ENCODE measurements at places on chromosomes 7 and 10.

DNA sequence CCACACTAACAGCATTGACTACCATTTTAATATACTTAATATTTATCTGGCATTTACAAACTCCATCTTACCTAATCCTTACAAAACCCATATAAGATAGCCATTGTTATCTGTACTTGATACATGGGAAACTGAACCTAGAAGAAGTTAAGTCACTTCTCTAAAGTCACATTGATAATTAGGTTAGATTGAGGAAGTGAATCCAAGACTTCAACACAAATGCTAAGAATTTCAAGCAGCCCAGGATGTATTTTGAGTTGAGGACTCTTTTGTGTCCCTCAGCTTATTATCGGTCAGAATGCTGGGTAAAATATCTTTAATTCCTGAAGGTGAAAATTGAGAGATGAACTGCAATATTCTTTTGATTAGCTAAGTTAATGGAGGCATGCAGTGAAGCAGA, 465.5 kb downstream of the PHTF2 start:
- DNase-seq, result no peak

- DNase-seq, result peak; percentile 90
Observed at GRCh38 chr7:100088621-100089457, at the start of gene COPS6. Gene COPS6, plus strand, starts transcription at chr7:100088969. Its CDS starts 22 bp downstream, at chr7:100088991.

DNA sequence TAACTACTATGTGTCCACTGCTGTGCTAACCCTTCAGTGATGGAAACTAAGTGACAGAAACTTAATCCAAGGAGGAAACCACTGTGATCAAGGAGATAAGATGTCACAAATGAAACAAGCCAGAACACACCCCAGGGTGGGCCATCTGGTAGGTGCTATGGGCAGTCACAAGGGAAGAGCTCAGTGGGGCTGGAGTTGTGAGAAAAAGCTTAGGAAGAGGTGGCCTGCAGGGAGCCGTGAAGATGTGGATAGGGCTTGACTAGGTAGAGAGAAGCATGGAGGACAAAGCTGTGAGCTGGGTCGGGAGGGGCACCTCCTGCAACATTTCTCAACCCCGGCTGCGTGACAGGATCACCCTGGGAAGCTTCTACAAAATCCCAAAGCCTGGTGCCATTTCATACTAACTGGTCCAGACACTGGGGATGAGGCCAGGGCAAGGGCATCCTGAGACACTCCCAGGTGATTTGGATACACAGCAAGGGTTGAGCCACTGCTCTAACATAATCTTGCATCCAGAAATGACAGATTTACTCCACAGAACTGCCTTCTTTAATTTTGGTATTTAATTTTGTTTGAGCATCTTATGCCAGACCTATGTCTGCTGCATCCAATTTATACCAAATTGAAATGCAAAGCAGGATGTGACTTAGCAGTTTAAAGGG, 69.3 kb downstream of the OSBPL3 start:
- no peak for DNase-seq

DNA sequence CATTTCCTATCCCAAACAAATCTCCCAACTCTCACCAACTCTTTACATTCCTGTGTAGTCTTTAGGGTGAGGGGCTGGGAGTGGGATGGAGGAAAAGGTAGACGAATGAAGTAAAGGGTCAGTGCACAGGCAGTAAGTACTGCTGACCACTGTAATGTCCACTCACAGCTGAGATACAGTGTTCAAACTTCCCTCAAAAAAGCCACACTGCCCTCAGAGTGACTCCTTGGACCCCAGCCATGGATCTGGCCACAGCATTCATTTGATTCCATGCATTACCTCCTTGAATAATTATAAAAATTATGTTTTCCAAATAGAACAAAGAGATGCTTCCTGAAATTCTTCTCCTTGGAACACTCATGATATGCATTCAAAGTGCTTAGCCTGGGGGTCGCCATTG, 19.8 kb upstream of the HIPK2 start:
- no peak for DNase-seq

DNA sequence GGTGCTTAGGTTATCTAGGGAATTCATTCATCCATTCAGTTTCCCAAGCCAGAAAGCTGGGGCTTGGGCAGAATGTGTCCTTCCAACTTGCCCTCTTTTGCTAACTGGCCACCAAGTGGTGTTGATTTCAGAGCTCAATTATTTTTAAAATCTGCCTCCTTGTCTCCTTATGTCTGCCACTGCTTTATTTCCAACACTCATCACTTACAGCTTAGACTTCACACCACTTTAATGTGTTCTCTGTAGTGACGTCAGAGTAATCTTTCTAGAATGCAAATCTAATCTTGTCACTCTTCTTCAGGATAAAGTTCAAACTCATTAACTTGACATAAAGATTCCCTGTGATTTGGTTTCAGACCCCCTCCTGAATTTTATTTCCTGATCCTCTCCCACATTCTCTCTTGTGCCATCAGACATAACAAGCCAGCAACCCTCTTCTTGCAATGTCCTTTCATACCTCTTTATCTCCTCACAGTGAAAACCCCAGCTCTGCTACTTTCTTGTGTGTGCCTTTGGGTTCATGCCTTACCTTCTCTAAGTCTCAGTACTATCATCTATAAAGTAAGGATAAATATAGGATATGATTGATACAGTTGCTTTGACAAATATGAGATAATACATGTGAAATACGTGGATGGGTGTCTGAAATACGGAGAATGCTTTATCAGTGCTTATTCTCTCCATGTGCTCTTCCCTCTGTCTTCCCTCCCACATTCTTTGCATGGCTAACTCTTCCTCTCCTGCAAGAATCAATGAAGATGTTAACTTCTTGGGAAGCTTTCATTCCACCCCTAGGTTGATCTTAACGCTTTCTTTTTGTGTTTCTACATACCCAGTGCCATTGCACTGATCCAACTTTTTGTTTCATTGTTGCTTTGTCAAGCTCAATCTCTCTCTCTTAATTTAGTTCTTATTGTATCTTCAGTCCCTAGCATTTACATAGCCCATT, 522.7 kb upstream of the FZD8 start:
- no peak for DNase-seq

DNA sequence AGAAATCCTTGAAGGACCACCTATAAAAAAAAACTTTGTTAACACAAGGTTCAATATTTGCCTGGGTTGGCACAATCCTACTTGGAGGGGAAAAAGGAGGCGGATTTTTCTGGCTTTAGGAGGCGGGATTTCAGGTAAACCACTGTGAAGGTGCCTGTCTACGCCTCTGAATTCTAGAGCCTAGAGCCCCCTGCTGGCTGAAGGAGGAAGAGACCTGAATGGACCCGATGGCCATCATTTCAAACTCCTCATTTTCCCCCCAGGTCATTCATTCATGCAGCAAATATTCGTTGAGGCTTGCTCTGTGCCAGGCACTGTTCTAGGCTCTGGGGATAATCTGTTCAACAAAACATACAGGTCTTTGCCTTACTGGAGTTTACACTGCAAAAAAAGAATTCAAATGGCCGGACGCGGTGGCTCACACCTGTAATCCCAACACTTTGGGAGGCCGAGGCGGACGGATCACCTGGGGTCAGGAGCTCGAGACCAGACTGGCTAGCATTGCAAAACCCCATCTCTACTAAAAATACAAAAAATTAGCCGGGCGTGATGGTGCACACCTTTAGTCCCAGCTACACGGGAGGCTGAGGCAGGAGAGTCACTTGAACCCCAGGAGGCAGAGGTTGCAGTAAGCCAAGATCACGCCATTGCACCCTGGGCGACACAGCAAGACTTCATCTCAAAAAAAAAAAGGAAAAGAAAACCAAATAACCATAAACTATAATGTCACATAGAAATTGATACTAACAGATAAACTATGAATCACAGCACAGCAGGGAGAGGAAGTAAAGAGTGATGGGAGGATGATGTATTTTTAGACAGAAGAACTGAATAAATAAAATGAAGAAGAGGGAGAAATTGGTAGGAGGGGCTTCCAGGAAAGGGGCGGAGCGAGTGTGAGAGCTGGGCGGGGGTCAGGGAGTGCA, 90.1 kb upstream of the NFE2L3 start:
- peak; percentile 78 for DNase-seq

DNA sequence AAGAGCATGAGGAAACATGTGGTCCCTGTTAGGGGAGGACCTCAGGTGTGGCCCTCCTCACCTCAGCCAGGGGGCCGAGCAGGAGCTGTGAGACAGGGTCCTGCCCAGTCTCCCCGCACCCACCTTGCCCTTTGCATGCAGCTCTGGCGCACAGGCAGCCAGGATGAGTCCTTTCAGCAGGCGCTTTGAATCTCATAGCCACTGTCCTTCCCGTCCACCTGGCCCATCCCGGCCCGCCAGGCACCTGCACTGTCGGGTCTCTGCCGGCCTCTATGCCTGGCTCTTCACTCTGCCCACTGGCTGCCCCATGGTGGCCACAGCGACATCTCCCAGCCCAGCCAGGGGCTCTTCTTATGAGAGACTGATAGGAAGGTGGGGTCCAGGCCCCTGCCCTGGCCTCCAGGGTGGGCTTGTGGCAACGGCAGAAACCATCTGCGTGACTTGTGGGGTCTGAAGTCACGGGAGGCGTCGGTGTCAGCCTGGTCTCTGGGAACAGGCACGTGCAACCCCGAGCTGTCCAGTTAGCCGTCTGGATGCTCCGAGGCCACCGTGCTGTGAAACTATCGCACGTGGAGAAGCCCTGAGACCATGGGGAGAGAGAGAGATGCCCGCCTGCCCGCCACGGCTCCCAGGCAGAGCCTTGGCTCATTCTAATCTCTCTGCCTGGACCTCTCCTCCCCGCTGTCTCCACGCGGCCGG, 37.4 kb downstream of the FOXL3 start:
- DNase-seq, result no peak

DNA sequence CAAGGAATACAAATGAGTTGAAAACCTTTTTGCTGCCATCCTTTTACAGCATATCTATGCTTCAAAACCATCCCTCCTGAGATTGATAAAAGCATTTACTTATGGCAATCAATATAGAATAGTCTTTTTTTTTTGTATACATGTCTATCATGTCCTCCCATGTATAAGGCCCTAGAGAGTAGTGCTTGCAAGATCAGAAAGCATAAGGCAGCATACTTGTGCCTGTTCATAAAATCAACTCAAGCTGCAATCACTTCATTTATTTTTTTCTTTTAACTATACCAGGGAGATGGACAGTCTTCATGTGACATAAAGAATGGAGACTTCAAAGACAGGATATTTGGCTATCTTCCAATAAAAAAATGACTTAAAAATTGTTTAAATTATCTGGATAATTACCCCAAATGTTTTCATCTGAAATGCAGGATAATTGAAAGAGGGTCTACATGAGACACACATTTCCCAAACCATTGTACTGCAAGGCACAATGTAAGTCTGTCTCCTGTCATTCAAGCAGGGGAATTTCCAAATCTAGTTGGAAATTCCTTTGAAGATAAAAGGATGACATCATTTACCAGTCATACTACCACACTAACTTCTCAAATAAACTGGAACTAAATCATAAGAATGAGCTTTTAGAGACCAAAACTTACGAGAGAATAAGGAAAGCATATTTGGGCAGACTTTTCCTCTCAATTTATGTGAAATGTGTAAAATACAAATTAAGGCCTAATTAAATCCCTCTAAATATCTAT, 22.5 kb downstream of the LRRN3 start:
- peak; percentile 20 for DNase-seq

GRCh38 chr7:142803901-142804300, 33.1 kb downstream of the PRSS2 start:
- no peak for DNase-seq

DNA sequence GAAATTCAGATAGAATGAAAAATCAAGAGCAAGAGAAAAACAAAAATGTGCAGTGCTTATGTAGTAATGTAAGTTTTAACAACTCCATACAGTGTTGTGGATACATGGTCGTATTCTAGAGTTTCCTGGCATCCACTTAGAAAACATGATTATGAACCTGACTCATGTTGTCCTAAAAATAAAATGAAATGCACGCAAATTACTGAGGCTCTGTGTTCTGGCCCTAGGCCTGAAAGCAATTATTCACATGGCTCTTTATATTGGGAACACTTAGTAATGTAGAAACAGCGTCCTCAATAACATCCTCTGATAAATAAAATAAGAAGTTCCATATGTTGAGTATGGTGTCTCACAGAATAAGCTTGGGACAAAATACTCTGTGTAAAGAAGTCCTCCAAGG, 200.2 kb upstream of the SEMA3E start:
- no peak for DNase-seq

- no peak for DNase-seq
Observed at GRCh38 chr7:149414745-149415390, 46.0 kb downstream of the ZNF777 start.

DNA sequence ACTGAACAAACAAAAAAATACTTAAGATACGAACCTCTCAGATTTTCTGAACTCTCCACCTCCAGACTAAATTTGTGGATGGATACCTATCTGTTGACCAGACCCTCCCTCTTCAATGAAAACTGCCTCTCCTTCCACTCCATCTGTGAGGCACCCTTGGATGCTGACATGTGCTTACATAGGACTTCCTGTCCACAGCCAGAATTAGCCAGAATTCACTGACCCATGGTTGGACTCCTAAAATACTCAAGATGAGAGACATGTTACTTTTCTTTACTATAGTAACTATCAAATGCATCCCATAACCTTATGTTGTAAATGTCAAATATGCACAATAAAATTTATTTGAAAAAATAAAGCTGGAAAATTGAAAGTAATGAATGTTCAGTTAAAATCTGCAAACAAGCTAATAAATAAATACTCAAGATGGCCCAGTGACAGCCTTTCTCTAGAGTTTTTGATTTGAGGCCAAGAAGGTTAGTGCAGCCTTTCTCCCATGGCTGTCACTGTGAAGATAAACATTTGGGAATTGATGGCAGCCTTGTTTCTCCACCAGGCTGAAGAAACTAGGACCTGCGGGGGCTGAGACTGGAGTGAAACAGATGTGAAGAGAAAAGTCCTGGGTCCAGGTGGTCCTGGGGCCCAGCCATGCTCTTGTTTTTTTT, 287.0 kb downstream of the ZEB1 start:
- no peak for DNase-seq

GRCh38 chr10:98892523-98892922, 343.1 kb downstream of the HPSE2 start:
- DNase-seq, result no peak

DNA sequence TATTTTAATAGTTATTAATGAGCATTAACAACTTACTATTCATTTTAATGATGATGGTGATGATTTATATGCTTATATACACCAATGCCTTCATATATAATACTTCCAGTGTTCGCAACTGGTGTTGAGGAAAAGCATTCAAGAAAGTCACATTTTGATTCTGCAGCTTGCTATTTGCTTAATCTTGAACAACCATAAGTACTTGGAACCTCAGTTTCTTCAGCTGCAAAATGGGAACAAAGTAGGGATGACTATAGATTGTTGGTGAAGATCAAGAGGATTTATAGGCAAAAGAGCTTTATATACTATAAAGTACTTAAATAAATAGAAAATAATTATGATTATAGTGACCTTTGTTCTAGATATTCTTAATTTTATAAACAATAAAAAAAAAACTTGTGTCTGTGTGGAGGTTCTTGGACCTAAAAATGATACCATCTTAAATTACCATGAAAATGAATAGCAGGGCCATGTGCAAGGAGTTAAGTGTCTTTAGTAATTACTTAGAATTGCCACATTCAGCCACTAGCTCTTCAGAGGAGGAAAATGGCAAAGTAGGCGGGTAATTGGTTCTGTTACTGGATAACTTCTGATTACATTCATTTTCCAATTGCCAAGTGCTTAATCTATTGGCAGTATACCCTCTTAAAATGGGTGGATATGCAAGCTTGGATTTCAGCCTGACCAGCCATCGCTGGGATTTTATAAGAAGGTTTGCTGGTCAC, 4.5 kb downstream of the ARID5B start:
- DNase-seq, result no peak

GRCh38 chr10:49139846-49140195, 6.0 kb upstream of the FAM170B start:
- no peak for DNase-seq

- no peak for DNase-seq
Observed at GRCh38 chr10:59954296-59954695, 47.9 kb upstream of the CCDC6 start.

- DNase-seq, result no peak
Observed at GRCh38 chr7:41028580-41028979, 674.3 kb downstream of the INHBA start.
